CD4-positive, alpha-beta T cell treated with Interferon gamma for 1 hour (primary cell): ENCODE measurements at places on chromosomes 16 and 17.

DNA sequence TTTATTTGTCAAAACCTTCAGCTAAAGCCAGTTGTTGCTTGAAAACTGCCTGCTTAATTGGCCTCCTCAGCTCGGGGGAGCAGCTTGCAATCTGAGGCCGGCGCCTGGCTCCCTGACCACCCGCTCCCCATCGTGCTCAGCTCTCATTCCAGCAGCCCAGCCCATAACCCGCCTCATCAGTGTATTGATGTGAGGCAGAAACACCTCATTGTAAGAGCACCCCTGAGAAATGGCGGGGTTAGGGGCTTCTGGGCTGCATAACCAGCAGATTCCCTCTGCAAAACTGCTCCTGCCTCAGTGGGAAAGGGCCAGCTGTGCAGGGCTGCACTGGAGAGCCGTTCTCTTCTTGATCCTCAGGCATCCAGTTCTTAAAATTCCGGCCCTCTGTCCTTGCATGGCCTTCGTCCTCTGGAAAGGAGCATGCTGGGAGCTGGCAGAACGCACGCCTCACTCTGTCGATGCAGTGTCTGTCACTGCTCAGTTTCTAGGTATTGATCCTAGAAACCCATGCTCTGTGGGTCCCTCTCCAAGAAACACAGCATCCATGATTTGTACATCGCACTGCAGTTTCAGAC, 113.8 kb upstream of the CHMP6 start:
- DNase-seq = no peak

- DNase-seq = no peak
Measured at GRCh38 chr16:87662254-87663204, 60.2 kb downstream of the JPH3 start.

GRCh38 chr17:33404070-33404819, 111.2 kb upstream of the ASIC2 start:
- no peak for DNase-seq

GRCh38 chr16:47467501-47467900, 6.4 kb downstream of the PHKB start:
- no peak for DNase-seq

DNA sequence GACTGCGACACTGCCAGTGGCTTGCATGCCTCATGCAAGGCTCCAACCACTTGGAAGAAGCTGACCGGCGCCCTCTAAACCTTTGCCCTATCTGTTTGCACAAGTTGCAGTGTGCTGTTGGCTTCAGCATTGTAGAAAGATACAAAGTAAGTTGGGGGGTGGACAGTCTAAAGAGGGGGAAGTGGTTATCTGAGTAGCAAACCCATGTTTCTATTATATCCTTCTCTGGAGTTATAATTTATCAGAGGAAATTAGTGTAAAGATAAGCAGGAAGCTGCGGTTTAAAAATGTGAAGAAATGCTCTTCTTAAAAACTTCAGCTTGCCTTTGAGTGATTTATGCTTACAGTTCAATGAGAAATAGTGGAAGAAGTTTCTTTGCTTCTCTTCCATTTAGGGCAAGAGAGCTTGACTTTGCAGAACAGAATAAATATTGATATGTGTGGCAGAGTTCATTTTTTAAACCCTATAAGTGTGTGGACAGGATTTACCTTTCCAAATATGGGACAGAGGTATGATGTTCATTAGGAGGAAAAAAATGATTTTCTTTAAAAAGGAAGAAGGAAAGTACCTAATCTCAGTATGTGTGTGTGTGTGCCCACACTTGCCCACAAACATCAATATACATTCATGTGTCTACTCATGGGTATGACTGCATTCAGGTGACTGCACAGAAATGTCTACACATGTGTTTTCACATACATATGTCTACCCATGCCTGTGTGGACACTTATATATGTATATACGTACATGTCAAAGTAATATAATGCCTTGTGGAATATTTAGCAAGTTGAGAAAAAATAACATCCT, 8.1 kb downstream of the AMZ2 start:
- peak; percentile 33 for DNase-seq

DNA sequence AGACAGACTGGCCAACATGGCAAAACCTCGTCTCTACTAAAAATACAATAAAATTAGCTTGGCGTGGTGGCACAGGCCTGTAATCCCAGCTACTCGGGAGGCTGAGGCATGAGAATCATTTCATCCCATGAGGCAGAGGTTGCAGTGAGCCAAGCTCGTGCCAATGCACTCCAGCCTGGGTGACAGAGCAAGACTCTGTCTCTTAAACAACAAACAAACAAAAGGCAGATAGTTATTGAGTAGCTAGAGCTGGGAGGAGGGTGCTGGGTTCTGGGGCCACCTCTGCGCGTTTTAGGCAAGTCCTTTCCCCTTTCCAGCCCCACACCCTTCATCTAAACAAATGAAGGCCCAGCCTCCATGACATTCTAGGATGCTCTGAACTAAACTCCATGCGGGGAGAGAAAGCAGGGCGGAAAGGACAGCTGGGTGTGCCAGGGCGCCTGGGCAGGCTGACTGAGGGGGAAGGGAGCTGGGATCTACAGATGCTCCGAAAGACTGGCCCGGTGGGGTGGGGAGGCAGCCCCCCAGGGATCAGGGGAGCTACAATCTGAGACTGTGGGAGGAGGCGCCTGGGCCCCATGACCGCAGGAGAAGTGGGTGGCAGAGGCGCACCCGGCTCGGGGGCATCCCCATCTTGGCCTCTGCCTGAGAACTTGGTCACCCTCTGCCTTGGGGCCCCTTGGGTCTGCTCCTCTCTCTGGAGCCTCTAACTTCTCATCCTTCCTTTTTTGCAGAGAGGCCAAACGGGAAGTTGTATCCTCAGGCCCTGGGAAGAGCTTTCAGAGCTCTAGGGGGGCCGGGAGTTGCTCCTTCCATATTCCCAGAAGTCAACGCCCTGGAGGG, 910 bp downstream of the ITGAL start:
- peak; percentile 46 for DNase-seq
